Activated T-cell treated with anti-CD3 and anti-CD28 coated beads for 1 hour (primary cell): ENCODE measurements at places on chromosomes 3 and 15.

DNA sequence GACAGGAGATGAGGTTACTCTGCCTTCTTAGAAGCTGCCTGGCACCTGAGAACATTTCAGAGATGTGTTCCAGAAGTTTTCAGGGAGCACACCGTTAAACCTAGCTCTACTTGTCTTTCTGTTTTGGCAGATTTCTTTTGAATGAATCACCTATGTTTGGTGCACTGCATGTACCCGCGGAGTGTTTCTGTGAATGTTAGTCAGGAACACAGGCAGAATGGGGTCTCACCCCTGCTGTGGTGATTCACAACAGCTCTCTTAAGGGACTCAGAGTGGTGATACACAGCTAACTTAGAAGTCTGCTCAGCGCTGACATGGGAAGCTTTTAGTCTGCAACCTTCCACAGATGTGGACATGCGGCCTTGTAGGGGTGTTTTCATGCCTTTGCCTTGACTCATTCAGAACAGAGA is 24.0 kb downstream of the TSEN2 start:
- no peak for DNase-seq

- DNase-seq = no peak
These were observed 665 bp downstream of the PIGB start for GRCh38 chr15:55319537-55320237.

- no peak for DNase-seq
These were observed 186.1 kb upstream of the CNTN6 start for GRCh38 chr3:906739-907138.

DNA sequence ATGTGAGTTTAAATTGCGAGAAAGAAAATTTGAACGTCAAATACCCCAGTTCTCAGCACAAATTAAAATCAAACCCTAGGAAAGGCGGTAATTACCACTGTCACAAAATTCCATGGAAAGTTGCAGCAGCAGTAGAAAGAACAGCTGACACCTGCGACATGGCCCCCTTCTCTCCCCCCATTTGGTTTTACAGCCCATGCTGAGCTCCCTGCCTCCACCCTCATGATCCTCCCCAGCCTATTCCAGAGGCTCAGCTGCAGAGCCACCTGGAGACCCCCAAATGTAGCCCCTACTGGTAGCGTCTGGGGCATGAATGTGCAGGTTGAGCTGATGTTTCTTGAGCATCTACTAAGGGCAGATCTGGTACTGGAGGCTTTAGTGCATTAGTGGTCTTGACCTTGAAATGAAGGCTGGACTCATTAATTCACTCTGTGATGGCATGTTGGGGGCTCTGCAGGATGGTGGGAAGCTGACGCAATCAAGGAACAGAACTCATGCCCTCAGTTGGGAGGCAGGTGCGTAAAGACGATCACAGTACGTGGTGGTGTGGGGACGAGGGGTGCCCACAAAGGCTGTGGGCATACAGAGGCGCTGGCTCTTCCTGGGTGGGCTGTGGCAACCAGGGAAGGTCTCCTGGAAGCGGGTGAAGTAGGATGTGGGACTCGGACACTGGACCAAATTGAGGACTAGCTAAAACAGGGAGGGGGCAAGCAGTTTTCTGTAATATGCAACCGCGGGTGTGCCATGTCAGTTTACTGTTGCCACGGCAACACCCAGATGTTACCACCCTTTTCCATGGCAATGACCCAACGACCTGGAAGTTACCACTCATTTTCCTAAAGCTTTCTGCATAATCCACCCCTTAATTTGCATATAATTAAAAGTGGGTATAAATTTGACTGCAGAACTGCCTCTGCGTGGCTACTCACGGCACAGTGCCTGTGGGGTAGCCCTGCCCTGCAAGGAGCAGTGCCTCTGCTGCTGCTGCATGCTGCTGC is 39.8 kb downstream of the PRKCD start:
- DNase-seq = no peak

DNA sequence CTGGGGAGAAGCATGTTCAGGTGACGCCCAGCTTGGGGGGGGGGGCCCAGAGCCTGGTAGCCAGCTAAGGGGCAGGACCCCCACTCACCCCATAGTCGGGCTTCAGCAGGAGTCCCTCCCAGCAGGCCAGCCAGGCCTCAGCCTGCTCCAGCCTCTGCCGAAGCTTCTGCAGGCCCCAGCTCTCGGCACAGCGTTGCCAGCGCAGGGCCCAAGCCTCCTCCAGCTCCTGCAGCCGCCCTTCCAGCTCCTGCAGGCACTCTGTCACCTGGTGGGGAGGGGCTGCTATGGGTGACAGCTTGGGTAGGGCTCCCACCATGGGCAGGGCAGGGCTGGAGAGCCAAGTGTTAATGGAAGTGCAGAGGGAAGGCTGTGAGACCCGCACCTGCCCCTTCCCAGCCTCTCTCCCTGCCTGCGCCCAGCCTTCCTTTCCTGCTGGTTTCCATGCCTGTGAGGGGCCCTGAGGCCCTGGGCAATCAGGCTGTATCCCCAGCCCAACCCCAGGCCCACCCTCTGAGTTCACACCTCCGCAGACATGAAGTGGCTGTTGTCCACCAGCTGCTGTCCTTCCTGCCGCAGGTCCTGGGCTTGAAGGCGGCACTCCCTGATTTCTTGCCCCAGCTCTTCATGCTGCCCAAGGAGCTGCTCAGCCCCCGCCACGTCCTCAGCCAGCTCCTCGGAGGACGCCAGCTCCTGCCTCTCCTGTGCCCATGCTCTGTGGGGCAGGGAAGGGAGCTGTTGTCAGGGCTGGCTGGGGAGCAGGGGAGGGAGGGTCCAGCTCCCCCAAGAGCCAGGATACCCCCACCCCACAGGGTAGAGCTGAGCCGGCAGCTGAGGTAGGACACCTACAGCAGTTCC is 14.3 kb downstream of the PLA2G4B start:
- no peak for DNase-seq

DNA sequence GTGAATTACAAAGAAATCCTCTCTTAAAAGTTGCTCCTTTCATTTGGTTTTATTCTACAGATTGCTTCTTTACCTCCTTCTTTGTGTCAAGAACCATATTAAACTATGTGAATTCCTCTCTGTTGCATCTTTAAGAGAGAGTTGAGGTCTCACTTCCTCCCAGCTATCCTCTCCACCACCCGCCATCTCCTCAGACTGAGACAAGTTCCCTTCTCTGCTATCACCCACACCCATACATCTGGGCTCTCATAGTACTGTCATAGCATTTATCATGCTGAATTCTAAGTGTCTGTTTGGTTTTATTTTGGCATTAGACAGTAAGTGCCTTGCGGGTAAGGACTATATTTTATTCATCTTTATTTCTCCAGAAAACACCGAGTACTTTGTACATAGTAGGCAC is 54.2 kb downstream of the B3GALNT1 start:
- DNase-seq = no peak

DNA sequence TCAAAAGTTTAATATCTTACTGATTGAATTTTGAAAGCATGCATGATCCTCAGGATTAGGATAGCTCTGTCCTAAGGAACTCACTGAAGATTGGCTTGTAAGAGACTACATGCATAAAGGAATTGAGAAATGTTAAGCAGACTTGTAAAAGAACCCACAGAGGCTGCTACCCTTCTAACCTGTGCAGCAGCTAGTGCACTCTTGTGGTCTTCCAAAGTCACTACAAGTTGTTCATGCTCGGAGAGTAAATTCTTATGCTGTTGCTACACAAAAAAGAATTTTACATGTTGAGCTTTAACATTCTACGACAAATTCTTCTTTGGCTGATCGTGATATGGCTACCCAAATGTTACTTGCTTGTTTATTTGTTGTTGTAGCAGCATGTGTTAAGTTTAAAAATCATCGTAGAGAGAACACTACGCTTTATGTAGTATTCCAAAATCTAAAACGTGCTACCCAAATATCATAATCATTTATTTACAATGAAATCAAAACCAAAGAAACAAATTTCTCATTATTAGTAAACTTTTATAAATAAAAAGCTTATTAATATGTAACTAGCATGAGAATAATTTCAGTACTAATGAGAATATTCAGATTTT is 55.0 kb downstream of the GOLIM4 start:
- DNase-seq = no peak

DNA sequence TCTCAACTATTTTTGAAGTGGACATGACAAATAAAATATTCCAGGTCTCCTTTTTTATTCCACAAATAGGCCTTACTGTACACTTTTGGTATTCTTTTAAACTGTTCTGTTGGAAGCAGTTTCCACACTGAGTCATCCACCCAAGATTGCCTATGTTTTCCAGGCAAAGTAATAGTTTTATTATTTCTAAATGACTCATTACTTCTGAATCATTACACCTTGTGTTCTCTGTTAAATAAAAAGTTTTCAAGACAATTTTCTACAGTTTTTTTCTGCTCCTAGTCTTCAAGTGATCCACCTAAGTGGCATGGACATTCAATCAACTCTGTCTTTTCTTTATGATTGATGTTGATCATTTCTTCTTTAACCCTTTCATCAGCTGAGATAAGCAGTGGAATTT is 26.5 kb downstream of the PPP2R3A start:
- DNase-seq = no peak

- peak; percentile 30 for DNase-seq
These were observed 639 bp downstream of the MKRN3 start for GRCh38 chr15:23566071-23566554.

- no peak for DNase-seq
These were observed 10.3 kb downstream of the RASGRP1 start for GRCh38 chr15:38554354-38554753.

GRCh38 chr15:58690703-58691102 is 58.8 kb downstream of the ADAM10 start:
- no peak for DNase-seq

GRCh38 chr15:84910928-84911623 is 26.6 kb downstream of the SLC28A1 start:
- no peak for DNase-seq

GRCh38 chr15:61828860-61829513 is 231.3 kb downstream of the VPS13C start:
- no peak for DNase-seq

GRCh38 chr3:45026038-45026437 is at the start of gene CLEC3B:
CLEC3B (plus strand) TSS chr3:45026303; CDS start chr3:45026363, 60 bp downstream.
- DNase-seq = no peak

GRCh38 chr15:67753891-67754290 is 71.4 kb upstream of the SKOR1 start:
- DNase-seq = no peak

- no peak for DNase-seq
These were observed 462.0 kb downstream of the PDCD6IP start for GRCh38 chr3:34260271-34261000.

DNA sequence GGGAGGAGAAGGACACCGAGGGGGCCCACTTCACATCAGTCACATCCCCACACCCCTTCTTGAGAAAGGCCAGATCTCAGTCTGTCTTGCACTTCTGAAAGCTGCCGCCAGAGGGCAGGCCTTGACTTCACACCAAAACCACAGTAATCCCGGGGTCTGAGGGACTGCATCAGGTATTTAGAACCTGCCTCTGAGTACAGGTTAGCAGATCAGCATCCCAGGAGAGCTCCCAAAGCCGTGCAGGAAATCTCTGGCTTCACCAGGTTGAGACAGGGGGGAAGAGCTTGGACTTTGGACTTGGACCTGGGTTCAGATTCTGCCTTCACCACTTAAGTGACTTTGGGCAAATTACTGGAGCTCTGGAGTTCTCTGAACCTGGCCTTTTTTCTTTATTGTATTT is 50.3 kb downstream of the LHFPL4 start:
- DNase-seq = peak; percentile 55

GRCh38 chr3:138364356-138365252 is 16.2 kb downstream of the MRAS start:
- no peak for DNase-seq

- no peak for DNase-seq
These were observed 64.2 kb downstream of the FAM43A start for GRCh38 chr3:194749631-194750490.

GRCh38 chr3:180274536-180274935 is 237.8 kb upstream of the PEX5L start:
- no peak for DNase-seq

- DNase-seq = no peak
These were observed 463.1 kb upstream of the GOLIM4 start for GRCh38 chr3:168558728-168559411.

DNA sequence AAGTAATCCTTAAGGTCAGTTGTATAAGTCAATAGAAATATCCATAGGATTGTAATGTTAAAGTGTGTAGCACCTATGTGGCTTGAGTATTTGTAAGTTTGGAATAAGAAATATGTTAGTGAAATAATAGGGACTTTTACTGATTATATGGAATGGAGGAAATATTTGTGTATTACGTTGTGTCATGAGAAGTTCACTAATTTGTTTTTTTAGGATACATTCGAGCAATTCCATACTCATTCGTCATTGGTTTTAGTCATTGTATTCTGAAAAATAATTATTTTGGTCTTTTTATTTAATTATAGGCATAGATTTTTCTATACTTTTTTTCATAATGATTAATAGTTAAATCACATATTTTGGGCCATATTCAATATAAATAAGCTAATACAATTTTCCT is 21.0 kb downstream of the MBNL1 start:
- DNase-seq = no peak

DNA sequence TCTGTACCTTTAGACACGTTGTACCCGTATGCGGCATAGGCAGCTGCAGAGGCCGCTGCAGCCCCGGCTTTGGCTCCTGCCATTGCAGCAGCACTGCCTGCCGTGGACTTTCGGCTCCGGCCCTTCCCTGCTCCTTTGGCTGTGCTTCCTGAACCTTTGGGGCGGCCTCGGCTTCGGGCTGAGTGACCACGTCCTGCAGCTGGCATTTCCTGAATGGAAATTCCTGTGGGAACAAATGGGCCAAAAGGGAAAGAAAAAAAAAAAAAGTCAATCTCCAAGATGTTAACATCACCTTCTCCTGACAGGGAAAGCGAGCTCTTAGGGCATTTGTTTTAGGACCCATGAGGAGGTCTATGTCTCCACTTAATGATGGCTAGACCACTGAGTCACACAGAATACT is 29.6 kb downstream of the CHAC1 start:
- no peak for DNase-seq

DNA sequence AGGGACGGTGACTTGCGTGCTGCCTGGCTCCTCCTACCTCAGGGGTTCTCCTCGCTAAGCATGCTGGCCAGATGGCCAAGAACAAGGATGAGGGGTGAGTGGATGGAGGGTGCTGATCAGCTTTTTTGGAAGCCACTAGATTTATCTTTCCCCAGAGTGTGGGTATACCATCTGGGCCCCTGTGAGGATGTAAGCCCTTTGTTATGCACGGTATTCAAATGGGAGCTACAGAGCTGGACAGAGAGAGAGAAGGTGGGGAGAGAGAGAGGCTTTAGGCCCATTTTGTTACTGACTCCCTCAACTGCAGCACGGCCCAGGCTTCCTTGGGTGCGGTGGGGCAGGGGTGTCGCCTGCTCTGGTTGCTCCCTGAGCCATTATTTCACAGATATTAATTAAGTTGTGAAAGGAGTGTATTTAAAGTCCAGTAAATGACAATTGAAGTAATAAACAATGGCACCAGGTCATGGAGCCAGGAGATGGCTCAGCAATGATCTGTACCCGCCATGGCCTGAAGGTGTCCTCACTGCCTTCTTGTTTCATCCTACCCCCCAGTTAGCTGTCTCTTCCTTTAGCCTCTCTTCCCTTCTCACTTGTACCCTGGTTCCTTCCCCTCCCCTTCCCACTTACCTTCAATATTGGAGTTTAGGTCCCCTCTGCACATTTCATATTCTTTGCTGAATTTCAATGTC is 158.0 kb downstream of the CLSTN2 start:
- DNase-seq = no peak
